ENCODE measurements at places on chromosomes 12 and 14.

- no peak for DNase-seq
Observed at GRCh38 chr12:91529829-91530228, 347.2 kb upstream of the DCN start.

GRCh38 chr14:56562883-56563282, 16.7 kb upstream of the TMEM260 start:
- no peak for DNase-seq

DNA sequence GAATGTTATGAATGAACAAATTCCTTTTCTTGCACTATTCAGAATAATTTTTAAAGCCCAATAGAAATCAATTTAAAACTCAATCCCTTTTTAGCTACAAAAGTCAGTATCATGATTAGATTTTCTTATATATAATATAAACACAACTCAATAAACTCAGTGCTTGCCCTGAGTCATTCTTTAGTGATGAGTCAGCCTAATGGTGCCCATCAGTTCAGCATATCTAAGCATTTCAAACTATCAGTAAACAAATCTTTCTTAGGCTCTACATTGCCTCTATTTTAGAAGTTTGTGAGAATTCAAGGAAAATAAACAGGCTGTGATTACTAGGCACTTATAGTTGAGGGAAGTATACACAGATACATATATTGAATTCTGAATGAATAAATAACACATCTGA, 179.6 kb downstream of the NELL2 start:
- no peak for DNase-seq

DNA sequence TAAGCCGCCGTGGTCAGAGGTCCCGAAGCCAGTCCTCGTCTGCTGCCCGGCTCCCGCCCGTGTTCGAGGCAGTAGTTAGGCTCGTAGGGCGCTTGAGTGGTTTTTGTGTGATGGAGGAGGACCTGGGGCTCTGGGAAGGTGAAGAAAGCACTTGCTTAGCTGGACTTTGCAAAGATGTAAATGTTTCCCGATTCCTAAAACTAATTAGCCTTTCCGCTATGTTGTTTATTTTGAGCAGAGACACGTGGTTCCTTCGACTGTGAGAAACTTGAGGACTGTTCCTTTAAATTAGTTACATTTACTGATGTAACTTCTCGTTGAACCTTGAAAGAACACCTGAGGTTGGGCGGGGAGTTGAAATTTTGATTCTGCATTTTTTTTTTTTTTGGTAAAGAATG, 33.9 kb downstream of the MIA2 start:
- DNase-seq: no peak

GRCh38 chr12:121184984-121185889, 24.7 kb upstream of the P2RX4 start:
- no peak for DNase-seq

- DNase-seq: no peak
Observed at GRCh38 chr12:91984556-91984955, 161.1 kb downstream of the BTG1 start.

DNA sequence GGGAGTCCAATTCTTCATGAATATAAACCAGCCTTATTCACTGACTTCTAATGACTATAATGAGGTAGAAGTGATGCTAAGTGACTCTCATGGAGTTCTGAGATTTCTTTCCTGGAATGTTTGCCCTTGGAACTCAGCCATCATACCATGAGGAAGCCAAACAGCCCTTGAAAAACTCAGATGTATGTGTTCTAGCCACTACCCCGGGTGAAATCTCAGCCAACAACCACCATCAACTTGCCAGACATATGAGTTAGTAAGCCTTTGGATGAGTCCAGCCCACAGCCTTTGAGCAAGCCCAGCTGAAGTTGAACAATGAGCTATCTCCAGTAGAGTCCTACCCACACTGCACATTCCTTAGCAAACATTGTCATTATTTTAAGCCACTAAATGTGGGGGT, 149.5 kb downstream of the SLC6A15 start:
- DNase-seq: no peak

DNA sequence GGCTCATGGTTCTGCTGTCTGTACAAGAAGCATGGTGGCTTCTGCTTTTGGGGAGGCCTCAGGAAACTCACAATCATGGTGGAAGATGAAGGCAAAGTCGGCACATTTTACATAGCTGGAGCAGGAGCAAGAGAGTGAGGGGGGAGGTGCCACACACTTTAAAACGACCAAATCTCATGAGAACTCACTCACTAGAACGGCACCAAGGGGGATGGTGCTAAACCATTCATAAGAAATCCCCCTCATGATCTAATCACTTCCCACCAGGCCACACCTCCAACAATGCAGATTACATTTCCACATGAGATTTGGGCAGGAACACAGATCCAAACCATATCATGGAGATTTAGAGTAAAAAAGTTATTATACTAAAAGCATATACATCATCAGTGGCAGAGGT, 13.6 kb upstream of the LEMD3 start:
- DNase-seq: no peak

DNA sequence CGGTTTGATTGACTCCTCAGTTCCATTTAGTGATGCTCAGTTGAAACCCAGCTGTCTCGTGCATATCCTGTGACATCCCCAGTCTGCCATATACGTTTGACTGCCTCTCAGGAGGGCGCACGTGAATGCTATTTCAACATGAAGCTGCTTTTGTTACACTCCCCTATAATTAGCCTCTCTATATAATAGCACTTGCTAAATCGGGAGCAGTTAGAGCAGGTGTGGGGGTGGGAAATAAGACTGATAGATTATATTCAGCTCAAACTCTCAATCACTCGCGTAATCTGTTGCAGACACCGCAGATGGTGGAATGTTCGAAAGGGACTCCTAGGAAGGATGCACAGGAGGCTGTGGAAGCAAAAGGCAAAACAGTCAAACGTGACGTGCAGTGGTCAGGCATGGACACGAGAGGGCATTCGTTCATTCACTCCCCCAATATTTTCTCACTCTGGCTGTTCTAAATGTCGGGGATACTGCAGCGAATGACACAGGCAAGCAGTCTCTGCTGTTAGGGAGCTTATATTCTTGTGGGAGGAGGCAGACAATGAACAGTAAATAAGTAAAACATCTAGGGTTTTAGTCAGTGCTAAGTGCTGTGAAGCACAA, 29.8 kb downstream of the KCNA1 start:
- DNase-seq: no peak

DNA sequence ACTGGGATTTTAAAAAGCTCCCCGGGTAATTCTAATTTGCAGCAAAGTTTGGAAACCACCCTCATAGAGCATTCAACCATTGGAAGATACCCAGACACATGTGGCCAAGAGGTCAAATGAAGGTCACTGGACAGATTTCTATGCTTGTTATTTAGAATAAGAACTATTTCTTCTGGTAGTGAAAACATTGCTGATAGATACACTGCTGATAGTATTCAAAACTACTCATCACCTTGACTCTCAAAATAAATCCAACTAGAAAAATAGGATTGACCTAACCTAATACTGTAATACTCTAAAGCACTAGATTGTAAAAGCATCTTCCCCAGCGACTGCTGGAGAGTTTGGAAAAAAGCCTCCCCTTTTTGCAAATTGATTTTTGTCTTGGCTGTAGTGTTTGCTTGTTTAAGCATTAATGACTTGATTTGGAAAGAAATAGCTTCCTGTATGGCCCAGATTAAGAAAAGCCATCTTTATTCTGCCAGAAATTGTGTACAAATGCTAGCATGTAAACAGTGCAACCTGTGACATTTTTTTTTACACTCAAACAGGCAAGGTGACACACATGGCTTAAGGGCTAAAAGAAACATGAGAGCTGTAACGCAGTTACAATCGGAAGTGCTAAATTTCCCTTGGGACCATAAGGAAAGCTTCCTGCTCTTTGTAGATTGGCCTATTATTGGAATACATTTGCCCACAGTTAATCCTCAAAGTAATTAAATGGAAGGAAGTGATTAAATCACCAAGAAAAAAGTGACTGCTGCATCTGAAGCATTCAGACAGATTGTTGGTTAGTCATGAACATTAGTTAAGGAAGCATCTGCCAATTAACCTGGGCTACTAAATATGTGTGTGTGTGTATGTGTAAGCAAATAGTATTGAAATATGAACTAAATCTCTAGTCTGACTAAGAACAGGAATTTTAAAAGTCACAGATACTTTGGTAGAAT, 356.5 kb upstream of the ATP2B1 start:
- no peak for DNase-seq

DNA sequence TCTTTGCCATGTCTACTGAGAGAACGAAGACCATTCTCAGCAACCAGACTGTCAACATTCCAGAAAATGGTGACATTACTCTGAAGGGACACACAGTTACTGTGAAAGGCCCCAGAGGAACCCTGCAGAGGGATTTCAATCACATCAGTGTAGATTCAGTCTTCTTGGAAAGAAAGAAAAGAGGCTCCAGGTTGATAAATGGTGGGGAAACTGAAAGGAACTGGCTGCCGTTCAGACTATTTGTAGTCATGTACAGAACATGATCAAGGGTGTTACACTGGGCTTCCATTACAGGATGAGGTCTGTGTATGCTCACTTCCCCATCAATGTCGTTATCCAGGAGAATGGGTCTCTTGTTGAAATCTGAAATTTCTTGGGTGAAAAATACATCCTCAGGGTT, 29.7 kb upstream of the PSMA6 start:
- DNase-seq: no peak

DNA sequence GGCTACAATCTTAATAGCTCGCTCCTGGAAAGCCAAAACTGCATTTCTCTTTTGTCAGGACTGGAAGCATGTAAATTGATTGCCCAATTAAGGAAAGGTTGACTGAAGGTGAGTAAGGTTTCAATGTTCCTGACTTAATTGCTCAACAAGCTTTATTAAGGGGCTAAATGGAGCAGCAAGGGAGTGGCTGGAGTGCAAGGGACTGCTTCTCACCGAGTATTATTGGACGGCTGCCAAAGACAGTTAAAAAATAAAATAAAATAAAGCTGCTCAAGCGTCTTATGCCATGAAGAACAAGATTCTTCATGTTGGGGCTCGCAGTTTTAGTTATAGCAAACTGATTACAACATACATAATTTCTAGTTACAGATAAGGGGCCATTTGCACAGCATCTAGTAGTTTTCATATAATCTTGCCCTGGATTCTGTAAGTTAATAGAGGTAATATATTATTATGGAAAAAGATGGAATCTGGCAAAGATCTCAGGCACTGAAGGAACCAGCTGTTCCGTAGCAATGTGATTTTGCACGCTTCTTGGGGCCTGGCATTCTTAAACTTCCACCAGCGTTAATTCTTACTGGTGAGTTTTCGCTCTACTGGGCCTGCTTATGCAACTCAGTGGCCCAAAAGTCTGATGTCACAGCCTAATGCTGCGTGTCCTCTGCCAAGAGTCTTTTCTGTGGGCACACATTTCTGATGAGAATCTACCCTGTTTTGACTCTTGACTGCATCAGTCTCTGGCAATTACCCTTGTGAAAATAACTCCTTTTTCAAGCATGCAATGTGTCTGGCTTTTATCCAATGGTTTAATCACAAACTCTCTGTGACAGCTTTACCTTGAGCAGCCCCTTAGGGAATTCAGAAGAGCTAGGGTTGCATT, 108.5 kb downstream of the SLC38A1 start:
- DNase-seq: no peak

GRCh38 chr14:64704143-64704742, at the start of gene PLEKHG3:
Gene PLEKHG3, plus strand, starts transcription at chr14:64704424. Its CDS starts 23,208 bp downstream, at chr14:64727632.
- peak; percentile 71 for DNase-seq

- no peak for DNase-seq
Observed at GRCh38 chr12:25771041-25771440, 187.4 kb upstream of the RASSF8 start.

GRCh38 chr14:71244341-71244740, 337.1 kb downstream of the PCNX1 start:
- DNase-seq: no peak

DNA sequence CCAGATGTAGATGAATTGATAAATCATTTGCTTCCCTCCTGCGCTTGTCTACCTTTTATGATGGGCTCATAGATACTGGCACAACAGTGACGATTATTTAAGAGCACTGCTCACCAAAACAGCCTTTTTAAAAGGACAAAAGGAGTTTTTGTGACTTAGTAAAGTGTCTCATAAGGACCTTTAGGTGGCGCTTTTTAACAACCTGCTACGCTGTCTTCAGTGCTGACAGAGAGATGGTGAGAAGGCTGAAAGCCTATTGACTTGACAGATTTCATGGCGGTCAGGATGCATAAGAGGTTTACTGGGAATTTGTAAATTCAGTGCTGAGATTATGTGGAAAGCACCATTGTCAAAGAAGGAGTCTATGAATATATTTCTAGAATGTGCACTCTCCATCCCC, 87.6 kb downstream of the SLC15A5 start:
- DNase-seq: no peak

DNA sequence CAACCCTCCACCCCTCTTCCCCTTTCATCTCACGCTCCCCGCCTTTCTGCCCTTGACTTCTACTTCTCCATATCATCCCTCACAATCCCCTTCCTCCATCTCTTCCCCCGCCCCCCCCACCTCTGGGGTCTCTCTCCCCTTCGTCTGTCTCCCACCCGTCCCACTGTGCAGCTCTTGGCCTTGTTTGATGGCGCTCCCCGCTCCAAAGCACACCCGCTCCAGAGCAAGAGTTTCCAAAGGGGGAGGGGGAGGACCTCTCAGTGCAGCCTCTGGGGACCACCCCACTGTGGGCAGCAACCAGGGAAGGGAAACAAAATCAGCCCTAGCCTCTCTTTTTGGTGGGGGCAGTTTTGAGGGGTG, 774 bp downstream of the CHGA start:
- no peak for DNase-seq

GRCh38 chr12:126157575-126157966, 1092.3 kb downstream of the AACS start:
- no peak for DNase-seq

- DNase-seq: no peak
Observed at GRCh38 chr14:99807413-99808153, 14.4 kb downstream of the EML1 start.

DNA sequence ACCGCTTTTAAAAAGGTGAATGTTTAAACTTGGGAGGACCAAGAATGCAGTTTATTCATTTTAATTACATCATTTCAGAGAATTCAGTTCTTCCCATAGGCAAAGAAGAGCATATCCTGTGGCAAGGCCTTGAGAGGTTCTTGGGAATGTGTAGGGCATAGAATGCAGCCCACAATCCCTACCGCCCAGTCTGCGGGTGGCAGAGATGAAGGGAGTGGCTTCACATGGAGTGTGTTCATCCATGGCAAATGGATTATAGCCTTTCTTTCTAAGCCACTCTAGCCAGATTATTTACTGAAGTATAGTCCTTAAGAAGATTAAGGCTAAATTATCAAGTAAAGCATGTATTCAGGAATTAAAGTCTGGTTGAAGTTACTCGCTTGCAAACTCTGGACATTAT, 97.4 kb downstream of the TSPAN8 start:
- DNase-seq: no peak

DNA sequence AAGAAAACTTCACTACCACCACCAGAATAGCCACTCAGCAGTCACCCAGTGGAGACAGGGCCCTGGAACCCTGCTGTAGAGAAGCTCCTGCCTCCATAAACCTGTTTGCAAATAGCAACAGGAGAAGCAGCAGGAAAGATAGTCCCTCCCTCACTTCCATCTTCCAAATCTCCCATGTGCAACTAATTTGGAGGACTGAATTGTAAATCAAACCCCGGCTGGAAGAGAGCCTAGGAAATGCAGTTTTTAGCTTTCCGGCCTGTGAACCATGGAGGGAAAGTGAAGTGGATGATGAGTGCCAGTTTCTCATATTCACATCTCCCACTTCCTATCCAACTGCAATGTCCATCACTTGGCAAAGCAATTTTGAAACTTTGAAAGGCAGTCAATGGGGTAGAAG, 167.2 kb upstream of the FRMD6 start:
- no peak for DNase-seq

GRCh38 chr14:88802596-88802995, 9.8 kb upstream of the EML5 start:
- DNase-seq: no peak

GRCh38 chr14:24694680-24695079, 60.7 kb upstream of the GZMB start:
- no peak for DNase-seq

- DNase-seq: peak; percentile 26
Observed at GRCh38 chr12:538731-539539, 79.2 kb downstream of the B4GALNT3 start.
